ENCODE measurements at places on chromosomes 4 and X.

GRCh38 chr4:146269228-146269653, 54.9 kb downstream of the REELD1 start:
- DNase-seq, result no peak

DNA sequence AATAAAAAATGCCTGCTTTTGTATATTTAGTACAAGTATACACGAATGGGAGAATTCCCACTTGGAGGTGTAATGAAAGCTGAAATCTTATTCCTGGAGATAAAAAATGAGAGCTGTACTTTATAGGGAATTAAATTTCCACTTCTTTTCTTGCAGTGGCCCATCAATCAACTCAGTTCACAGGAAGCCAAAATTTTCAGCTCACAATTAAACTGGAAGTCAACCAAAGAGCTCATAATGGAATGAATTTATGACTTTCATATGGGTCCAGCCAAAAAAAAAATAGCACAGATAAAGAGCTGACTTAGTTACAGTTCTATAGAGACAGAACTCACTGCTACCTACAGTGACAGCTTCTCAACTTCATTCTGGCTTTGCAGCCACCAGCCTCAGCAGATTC, 115.2 kb upstream of the TBC1D9 start:
- no peak for DNase-seq

- no peak for DNase-seq
Observed at GRCh38 chrX:112536544-112536943, 143.2 kb downstream of the LHFPL1 start.

DNA sequence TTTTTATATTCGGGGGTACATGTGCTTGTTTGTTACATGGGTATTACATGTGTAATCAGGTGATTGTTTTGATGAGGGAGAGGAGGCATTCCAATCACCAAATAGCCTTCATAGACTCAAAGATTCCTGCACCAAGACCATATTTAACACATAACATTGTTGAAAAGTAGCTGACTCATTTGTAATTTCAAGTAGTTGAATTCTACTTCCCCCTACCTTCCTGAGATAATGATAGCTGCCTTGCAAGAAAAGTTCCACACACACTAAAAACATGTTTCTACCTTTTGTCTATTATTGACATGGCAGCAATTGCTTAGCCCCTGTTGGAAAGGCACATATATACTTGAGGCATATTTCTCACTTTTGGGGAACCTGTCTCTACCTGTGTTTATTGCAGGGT, 16.1 kb downstream of the PGAM4 start:
- DNase-seq, result no peak

- DNase-seq, result no peak
Observed at GRCh38 chr4:156633847-156634246, 337.8 kb downstream of the PDGFC start.

DNA sequence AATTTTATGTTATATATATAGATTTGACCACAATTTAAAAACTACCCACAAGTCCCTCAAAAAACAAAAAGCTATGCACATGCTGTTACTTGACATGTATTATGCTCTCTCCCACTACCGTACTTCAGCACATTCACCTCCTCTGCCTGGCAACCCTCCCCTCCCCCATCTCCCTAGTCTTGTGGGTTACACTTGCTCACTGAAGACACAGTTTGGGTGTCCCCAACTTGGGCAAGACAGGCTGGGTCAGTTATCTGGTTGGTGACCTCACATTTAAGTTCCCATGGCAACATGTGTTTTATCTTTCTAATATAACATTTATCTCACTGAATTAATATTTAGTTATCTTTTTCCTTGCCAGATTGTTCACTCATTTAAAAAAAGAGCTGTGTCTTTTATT, 32.7 kb downstream of the SEC24D start:
- DNase-seq, result no peak

- no peak for DNase-seq
Observed at GRCh38 chr4:146222313-146222712, 8.0 kb downstream of the REELD1 start.

GRCh38 chrX:119755981-119756533, 2.3 kb upstream of the SOWAHD start:
- DNase-seq, result no peak

GRCh38 chrX:150966235-150966634, 16.9 kb upstream of the HMGB3 start:
- DNase-seq, result no peak

DNA sequence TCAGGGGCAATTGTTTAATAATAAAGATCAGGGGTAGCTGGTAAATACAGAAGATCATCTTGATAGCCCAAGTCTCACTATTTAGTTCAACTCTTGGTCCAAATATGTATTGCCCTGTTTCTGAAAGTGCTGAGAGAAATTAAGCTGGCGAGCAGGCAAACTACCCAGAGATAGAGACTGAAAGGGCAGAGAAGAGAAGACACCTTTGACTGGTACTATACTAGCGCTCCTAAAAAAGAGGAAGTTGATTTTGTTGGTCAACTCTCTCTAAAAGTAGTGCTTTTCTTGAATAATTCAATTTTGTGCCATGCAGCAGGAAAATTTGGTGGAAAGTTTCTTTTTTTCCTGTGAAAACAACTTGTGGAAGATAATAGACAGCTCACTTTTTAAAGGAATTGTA, 64.0 kb downstream of the IGSF1 start:
- DNase-seq, result no peak

DNA sequence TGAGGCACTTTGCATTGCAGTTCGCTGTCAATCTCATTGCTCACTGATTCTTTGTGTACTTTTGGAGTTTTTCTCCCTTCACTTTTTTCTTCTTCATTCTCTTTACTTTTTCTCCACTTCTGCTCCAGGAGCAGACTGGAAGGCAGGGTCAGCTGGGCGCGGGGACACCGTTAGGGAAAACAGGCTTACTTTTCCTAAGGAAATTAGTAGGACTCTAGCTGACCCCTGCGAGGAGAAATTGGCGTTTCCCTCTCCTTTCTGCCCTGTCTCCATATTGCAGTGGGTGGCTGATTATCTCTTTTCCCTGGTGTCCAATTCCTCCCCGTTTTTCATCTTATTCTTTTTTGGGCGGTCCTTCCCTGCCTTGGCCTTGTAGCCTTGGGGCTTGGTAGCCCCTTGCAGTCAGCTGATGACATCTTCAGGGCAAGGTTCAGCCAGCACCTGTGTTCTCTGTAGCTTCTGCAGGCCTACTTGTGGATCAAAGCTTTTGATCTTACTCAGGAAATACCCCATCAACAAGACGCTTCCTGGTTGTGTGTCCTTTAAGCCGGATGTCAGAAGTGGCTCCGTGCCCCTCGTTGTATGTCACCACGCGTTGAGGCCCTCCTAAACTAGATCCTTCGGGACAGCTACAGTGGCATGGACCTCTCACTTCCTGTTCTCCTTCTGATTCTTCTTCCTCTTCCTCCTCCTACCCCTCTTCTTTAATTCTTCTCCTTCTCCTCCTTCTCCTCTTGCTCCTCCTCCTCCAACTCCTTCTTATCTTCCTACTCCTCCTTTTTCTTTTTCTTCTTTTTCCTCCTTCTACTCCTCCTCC, 36.1 kb downstream of the NBDY start:
- no peak for DNase-seq

DNA sequence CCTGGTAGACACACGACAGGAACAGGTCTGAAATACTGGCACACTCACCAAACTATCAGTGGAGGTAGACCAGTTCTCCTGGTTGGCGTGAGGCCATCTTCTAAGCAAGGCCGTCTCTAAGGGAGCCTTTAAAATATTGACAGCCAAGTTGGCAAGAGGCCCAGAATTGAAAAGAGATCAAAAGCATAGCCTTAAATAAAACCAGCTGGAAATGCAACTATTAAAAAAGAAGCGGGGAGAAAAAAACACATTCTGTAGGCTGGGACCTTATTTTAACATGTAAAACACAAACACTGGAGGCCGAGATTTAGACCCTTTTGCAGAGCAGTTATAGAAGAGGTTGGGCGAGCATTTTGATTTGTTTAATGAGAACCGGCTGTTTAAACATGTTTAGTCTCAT, 233.0 kb upstream of the CLNK start:
- DNase-seq, result peak; percentile 74

DNA sequence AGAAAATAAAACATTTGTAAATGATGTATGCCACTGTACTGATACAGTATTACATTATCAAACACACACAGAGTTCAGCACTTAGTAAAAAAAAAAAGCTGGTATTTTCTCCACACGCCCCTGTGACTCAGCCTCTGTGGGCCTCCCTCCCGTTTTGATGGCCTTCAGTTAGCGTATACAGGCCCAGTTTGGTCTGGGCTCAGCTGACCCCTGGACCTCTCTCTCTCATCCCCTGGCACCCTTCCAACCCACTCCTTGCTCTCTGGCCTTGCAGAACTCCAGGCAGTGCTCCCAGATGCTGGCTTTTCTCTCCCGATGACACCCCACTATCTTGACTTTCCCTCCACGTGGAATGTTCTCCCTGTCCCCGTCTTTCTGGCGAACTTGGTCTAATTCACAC, 89.0 kb upstream of the LIMCH1 start:
- DNase-seq, result no peak

DNA sequence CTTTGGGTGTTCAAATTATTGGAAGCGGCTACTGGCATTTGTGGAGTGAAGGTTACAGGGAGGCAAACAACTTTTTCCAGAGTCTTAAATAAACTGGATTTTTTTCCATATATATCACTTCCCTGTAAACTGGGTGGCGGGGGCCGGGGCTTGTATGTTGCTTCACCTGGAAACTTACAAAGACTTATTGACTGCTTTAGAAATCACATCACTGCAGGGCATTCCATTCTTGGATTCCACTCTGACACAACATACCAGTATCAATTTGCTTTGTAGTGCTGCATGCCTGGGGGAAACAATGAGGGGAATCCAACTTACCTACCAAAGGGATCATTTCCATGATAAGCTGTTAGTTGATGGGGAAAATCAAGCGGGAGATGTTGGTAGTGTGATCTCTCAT, 21.7 kb upstream of the FAM156A start:
- no peak for DNase-seq

DNA sequence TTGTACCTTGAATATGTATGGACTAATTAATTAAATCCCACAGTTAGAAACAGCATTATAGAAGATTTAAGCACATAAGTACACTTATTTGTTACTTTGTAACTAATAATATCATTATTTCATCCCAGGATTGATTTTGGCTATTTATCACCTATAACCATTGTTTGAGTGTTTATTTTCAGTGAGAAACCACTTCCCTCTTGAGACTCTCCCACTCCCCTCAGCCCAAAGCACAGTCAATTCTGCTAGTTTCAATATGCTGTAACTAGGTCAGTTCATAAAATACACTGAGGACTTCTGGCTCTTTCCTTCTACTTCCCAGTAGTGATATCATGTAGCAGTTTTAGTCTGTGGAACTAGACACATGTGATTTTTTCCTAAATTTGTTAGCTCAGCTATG, 16.3 kb downstream of the OFD1 start:
- no peak for DNase-seq

GRCh38 chrX:102067966-102068723, 57.3 kb upstream of the TCEAL2 start:
- DNase-seq, result no peak

GRCh38 chr4:41678951-41679350, 69.6 kb downstream of the PHOX2B start:
- DNase-seq, result no peak

DNA sequence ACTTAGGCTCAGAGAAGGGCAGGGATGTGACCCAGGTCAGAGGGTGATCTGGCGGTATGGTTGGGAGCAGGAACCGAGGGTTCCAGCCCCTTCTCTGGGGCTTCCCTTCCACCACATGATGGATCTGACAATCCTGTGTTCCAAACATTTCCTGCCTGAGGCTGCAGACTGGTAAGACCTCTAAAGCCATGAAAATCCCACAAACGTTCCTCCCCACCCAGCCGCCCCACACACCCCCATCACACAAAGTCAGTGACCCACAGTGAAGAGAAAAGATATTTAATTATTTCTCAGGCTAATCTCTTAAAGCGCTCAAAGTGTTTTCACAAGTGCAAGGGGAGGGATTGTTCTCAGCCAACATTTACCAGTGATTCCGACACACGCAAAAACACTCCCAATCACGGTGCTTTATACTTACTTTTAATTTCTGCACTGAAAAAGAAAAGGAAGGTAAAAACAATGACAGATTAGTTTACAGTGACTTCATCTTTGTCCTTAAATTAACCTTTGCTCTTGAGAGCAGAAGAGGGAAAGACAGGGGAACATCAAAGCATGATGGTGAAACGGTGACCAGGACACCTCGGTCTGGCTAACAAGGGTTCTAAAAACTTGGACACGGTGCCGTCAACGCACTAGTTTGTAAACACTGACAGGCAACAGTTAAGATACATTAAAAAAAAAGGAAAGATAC, 42.4 kb downstream of the WDR1 start:
- DNase-seq, result no peak

DNA sequence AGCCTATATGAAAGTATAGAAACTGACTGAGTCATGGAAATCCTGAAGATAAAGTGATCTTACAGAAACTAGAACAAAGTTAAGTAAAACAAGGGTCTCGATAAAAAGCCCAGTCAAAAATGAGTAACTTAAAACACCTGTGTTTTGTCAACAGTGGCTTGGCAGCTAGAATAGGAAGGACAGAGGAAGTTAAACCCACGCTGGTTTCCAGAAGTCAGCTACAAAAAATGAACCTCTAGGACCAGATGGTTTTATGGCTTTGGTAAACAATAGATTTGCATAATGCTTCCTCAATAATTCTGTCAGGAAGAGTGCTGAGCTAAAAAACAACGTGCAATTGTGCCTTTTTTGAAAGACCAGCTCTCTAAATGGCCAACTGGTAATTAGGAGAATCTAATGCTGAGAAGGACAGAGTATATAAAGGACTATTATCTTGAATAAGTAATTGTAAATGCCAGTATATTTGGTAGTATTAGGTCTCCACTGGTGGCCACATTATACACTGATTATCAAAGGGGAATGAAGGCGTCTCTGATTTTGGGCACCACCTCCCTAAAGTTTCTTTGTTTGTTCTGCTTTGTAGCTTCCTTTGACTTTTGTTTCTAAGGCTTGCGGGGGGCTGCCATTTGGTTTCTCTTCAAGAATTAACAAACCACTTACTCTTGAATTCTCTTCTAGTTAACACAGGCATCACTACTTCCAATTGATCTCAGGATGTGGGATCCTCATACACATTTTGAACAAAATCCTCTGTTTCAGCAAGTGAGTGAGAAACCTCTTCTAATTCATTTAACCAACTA, 72.2 kb upstream of the PPP3CA start:
- no peak for DNase-seq

GRCh38 chrX:25131055-25131454, 115.3 kb upstream of the ARX start:
- DNase-seq, result no peak

- no peak for DNase-seq
Observed at GRCh38 chr4:65367306-65367705, 303.0 kb downstream of the EPHA5 start.

- DNase-seq, result no peak
Observed at GRCh38 chrX:141185366-141185765, 8.4 kb upstream of the LDOC1 start.

- no peak for DNase-seq
Observed at GRCh38 chrX:117376460-117376859, 740.1 kb downstream of the KLHL13 start.

- no peak for DNase-seq
Observed at GRCh38 chr4:183747931-183748670, 89.0 kb downstream of the TRAPPC11 start.

- no peak for DNase-seq
Observed at GRCh38 chrX:74525116-74525515, 89.3 kb downstream of the RLIM start.
